ENCODE measurements at places on chromosomes 4 and X. TPM values are rescaled to one million over a fixed set of nuclear protein-coding genes. Genes with fewer than 3 reads are reported as not detected.

DNA sequence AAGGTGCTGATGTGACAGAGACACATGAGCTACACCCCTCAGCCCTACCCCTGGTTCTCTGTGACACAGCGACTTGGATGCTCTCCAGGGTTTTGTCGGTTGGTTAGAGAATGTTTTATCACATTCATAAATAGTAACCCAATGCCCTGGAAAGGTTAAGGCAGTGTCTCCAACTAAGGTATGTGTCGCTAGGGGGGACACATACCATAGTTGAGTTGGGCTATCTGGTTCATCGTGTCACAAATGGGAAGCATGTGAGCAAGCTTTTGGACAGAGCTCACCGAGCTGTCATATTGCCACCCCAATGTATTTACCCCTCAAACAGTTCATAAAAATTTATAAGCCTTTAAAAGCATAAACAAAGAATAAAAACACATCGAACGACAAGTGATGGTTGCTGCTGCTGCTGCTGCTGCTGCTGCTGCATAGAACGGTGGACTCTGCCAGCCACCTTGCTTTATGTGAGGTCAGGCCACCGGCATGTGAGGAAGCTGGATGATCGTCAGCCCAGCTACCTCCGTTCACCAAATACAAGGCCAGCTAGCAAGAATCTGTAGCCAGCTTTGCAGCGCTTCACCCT, 55.9 kb downstream of the STOX2 start:
- peak; percentile 76 for DNase-seq

- peak; percentile 17 for DNase-seq
These were observed 95.2 kb downstream of the CLNK start for GRCh38 chr4:10589321-10589720.

The PCDH7 gene
- polyA plus RNA-seq, result 1.7 TPM

The DCAF16 gene
- polyA plus RNA-seq, result 28.3 TPM

DNA sequence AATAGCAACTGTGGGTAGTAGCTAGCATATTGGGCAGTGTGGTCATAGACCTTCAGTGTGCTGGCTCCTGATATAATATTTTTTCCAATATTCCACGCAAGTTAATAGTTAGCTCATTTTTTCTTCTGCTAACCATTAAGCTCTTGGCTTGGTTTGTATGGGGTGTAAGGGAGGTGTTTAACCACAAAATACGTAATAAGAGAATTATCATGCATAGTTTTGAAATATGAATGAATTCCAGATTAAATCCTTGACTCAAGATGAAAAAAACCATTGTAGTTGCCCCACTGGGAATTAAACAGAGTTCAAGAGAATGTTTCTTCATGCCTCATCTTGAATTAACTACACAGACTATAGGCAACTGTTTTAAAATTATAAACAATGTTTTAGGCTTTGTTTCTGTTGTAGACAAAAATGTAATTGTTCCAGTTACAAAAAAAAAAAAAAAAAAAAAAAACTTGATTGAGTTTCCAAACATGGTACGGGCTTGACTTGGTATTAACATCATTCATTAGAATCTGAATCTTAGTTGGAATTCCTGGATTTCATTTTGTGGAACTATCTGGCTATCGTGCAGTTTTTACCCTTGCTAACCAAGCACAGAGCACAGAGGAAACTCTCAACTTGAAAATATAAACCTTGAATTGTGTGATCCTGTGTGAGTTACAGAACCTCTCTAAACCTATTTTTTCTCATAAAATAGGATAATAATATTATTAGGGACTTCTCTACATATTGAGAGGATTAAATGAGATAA, 28.4 kb downstream of the CXCL1 start:
- no peak for DNase-seq
